ENCODE measurements at places on chromosomes 16 and 17. TPM values are rescaled to one million over a fixed set of nuclear protein-coding genes. Genes with fewer than 3 reads are reported as not detected.

KRTAP4-5 gene
- not detected for total RNA-seq

KRTAP16-1 gene
- not detected for total RNA-seq

PARD6A gene
- total RNA-seq: 11.2 TPM

GP2 gene
- not detected for total RNA-seq

MVP gene
- 156 TPM for total RNA-seq

CHRNE gene
- total RNA-seq: 0.45 TPM

GRB7 gene
- total RNA-seq: 0.34 TPM

ZNF594 gene
- total RNA-seq: 6.2 TPM

NTN1 gene
- total RNA-seq: 0.31 TPM

ASGR2 gene
- total RNA-seq: not detected
